ENCODE measurements at places on chromosomes 2 and 18. TPM values are rescaled to one million over a fixed set of nuclear protein-coding genes. Genes with fewer than 3 reads are reported as not detected.

THSD7B gene
- polyA plus RNA-seq, result 1.1 TPM

GMCL1 gene
- polyA plus RNA-seq, result 13.7 TPM

ITGB6 gene
- polyA plus RNA-seq, result 40.6 TPM

CRACDL gene
- polyA plus RNA-seq, result 1.5 TPM

RND3 gene
- polyA plus RNA-seq, result 57.7 TPM

CPLX4 gene
- not detected for polyA plus RNA-seq

RUFY4 gene
- 0.07 TPM for polyA plus RNA-seq

SERPINB8 gene
- 2.0 TPM for polyA plus RNA-seq

COL6A3 gene
- polyA plus RNA-seq, result 253 TPM

REG1B gene
- not detected for polyA plus RNA-seq

MOCOS gene
- 0.23 TPM for polyA plus RNA-seq

DNA sequence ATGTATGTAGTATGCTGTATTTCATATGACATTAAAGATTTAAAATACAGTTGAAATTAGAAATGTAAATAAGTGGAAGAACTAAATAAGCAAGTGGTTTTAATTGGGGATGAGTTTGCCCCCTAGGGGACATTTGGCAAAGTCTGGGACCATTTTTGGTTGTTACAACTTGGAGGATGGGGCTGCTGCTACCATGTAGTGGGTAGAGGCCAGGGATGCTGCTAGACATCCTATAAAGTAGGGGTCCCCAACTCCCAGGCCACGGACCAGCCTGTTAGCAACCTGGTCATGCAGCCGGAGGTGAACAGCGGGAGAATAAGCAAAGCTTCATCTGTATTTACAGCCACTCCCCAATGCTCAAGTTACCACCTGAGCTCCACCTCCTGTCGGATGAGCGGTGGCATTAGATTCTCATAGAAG, 27.9 kb upstream of the ASNSD1 start:
- DNase-seq, result no peak

- no peak for DNase-seq
Observed at GRCh38 chr2:238936162-238937052, 88.5 kb downstream of the TWIST2 start.

DNA sequence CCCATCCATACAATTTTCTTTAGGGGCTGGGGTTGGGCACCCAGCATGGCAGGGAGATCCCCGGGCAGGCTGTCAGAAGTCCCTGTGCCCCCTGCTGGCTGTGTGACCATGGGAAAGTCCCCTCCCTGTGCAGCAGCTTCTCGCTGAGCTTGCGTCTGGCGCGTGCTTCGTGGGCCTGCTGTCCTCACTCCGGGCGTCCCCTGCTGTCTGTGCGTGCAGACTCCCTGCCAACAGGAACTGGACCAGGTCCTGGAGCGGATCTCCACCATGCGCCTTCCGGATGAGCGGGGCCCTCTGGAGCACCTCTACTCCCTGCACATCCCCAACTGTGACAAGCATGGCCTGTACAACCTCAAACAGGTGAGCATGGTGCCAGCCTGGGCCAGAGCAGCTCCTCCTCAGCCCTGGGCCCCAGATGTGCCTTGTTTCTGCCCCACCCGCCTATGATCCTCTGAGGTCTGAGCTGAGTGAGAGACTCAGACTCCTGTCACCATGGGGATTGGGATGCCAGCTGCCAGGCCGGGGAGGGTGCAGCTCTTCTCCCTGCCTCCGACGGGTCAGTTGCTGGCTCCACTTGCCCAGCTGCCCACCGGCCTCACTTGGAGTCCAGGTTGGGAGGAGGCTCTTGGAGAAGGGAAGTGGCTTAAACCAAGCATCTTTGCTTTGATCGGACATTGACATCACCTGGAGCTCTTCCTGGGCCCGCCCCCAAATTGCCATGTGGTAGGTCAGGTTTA, 28.6 kb downstream of the IGFBP2 start:
- DNase-seq, result no peak

- no peak for DNase-seq
Observed at GRCh38 chr2:98734823-98735260, 3.9 kb upstream of the MGAT4A start.

DNA sequence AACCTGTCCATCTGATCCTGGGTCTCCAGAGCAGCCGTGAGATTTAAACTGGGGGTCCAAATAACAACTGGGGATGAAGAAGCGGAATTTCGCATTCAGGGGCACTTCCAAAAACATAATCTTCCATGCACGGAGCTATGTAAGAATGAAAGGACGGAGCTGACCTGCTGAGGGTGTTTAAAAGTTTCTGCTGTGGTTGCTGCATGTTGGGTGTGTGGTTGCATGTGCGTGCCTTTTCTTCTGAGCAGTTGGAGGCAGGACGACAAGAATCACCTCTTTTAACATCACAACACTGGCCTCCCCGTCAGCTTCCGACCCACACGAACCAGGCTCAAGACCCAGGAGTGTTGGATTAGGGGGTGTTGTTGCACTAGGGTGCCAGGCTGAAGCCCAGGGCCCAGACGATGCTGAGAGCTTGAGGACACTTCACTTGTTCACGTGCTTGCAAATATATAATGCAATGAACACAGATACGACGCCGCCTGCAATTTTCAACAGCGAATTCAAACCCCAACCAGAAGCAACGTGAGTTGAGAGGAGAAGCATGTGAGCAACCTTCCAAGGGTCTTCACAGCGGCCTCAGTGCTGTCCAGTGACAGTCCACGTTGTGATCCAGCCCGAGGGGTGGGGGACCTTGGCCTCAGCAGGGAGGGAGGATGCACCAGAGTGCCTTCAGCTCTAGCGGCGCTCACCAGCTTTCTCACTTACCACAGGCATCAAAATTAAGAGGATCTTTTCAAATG, 76.0 kb upstream of the SALL3 start:
- no peak for DNase-seq

- no peak for DNase-seq
Observed at GRCh38 chr2:67641312-67642045, 244.3 kb downstream of the ETAA1 start.

DNA sequence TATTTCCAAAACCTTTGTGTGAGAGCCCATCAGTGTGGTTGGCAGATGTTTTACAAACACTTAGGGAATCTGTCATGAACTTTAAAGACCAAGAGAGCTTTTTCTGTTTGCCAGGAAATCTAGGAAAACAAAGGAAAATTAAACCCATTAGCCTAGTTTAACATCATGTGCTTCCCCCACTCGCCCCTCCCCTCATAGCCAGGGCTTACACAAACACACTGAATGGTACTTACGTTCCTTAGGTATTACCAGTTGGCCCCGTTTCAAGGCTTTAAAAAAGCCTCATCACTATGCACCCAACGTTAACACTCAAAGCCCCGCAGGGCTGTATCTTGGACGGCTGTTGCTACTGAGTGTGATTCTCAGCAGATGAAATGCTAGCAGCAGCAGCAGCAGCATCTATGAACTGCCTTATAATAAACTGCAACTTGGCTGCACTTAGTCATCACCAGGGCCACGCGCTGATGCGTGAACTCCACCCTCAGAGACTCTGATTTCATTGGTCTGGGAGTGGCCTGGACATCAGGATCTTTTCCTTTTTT, 20.1 kb upstream of the TTC39C start:
- no peak for DNase-seq

- DNase-seq, result no peak
Observed at GRCh38 chr2:203025592-203025991, 10.9 kb downstream of the NBEAL1 start.

DNA sequence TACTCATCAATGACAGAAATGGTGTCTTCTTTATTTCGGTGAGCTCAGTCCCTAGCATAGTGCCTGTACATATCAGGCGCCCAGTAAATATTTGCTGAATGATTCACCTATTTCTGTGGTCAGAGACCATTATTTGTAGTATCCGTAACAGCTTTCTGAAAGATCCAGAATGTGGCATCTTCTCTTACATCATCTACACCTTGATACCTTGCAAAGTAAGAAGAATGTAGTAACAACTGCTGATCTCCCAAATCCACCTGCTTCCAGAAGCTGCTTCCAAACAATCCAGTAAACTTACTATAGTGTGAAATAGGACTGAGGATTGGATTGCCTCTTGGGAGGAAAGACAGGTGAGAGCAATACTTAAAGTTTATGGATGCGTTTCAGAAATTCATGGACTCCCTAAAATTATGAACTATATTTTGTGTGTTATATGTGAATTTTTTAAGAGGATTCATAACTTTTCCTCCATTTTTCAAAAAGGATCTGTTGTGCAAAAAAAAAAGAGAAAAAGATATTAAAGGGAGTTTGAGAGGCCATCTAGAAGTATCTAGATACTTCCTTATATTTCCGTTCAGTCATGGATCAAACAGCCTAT, 945 bp upstream of the ASXL2 start:
- no peak for DNase-seq
